ENCODE measurements at places on chromosomes 6 and 20.
A peak's percentile ranks its signal among the peaks of the same experiment; 100 is the strongest.

DNA sequence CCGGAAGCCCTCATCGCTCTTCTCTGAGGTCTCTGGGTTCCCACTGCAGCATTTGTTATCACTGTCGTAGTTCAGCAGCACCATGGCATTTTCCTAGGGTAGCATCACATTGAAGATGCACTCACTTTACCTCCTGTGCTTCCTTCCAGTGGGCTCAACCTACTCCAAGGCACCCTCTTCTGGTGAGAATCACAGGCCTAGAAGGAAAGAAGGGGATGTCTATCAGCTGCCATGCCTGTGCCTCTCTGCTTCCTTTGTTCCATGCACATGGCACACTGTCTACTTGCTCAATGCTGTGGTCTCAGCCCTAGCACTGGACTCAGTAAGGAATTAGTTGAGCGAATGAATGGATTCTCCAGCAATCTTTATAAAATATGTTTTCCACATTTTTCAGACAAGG is 22.6 kb downstream of the CST4 start:
- DNase-seq, result no peak

GRCh38 chr20:13250251-13250650 is 29.2 kb downstream of the ISM1 start:
- no peak for DNase-seq

GRCh38 chr6:132648356-132648755 is 10.6 kb downstream of the TAAR1 start:
- no peak for DNase-seq

DNA sequence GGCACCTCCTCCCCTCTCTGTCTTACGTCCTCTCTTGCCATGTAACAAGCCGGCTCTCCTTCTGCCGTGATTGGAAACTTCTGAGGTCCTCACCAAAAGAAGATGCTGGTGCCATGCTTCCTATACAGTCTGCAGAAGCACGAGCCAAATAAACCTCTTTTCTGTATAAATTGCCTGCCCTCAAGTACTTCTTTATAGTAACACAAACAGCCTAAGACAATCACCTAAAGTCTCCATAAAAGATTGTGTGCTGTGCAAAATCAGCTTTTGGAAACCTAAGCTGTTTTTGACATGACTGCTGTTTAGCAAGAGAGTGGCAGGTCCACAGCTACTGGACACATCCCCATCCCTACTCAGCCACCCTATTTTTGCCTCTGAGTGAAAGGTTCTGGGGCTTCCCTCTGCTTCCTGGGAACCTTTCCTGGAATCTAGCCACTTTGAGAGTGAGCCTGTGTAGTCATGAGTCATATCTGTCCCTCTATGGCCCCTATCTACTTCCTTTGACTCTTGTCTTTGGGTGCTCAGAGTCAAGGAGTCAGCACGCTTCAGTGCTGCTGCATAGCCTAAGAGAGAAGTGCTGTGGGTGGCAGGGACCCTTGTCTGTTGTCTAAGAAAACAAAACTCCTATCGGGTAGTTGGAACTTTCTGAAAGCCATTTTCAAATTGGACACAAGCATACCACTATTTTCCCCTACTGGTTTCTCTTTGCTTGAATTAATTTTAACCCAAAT is 110.0 kb downstream of the PPP1R14C start:
- DNase-seq, result no peak

GRCh38 chr6:110655821-110656220 is 159.4 kb downstream of the CDK19 start:
- no peak for DNase-seq

- DNase-seq, result peak; percentile 66
Observed at GRCh38 chr6:135180542-135181332, at the start of gene MYB. MYB (plus strand) TSS chr6:135181308; CDS start chr6:135181514, 206 bp downstream.

DNA sequence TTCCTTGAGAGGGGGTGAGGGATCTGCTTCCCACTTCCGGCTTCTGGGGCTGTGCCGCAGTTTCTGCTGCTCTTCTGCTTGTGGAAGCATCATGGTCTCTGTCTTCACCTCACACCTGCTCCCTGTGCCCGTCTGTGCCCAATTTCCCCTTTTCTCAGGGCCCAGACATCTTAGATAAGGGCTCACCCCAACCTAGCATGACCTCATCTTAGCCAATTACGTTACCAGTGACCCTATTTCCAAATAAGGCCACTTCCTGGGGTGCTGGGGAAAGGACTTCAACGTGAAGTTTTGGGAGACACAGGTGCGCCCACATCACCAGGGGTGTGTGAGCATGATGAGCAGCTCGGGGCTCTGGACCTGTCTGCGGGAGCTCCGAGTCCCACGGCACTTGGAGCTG is 20.7 kb upstream of the RBBP8NL start:
- DNase-seq, result no peak

- no peak for DNase-seq
Observed at GRCh38 chr20:58023781-58024180, 204.7 kb downstream of the ANKRD60 start.

DNA sequence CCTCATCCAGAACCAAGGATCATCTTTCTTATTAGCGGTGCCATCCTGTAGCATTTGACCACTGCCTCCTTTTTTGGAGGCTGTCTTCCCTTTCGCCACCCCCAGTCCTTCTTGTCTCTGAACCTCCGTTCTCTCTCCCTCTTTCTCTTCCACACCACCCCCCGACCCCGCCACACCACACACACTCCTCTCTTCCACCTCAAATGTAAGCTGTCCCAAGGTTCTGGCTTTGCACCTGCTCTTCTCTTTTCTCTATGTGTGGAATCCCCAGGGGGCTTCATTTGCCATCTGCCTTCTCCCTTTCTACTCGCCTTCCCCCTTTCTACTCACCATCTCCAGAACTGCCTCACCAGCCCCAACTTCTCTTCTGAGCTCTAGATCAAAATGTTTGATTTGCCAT is 111.3 kb upstream of the CDYL start:
- no peak for DNase-seq

DNA sequence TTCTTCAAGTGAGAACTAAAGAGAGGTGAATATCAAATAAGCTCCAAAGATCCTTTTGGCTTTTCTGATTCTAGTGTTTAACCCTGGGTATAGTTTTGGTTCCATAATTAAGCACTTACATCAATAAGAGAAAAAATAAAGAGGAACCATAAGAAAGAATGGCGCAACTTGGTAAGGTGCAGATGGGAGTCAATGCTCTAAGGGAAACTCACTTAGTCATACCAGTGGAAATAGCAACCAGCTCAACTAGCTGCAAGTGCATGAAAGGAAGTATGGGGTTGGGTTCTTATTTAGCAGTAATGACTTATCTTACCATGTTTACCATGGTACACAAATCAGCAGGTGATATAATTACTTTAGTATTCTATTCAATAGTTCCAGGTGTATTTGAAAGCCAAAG is 296.5 kb upstream of the RUNX2 start:
- DNase-seq, result no peak

DNA sequence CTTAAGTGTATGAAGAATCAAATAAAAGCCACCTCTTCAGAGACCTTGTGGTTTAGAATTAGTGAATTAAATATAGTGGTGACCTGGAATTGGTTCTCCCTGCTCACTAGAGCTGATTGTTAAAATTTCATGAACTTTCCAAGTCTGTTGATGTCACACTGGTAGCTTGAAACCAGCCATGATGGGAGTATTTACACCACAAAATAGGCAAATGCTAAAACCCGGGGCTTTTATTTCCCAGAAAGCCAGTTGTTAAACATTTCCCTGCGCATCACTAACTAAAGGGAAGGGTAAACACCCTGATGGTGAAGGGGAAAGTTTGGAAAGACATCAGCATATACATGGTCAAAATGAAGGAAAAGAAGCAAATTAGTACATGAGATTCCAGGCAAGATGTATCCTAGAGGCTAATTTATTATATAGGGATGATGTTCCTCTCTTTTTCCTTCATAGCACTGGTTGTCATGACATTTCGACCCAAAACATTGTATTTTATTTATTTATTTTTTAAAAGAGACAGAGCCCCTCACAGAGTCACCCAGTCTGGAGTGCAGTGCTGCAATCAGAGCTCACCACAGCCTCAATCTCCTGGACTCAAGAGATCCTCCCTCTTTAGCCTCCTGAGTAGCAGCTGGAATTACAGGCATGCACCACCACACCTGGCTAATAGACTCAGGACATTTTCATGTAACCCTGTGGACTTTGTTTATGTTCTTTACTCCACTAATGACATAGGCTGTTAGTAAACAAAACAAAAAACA is 123.2 kb downstream of the RIN2 start:
- no peak for DNase-seq

GRCh38 chr6:133549371-133549801 is 308.2 kb downstream of the EYA4 start:
- no peak for DNase-seq

DNA sequence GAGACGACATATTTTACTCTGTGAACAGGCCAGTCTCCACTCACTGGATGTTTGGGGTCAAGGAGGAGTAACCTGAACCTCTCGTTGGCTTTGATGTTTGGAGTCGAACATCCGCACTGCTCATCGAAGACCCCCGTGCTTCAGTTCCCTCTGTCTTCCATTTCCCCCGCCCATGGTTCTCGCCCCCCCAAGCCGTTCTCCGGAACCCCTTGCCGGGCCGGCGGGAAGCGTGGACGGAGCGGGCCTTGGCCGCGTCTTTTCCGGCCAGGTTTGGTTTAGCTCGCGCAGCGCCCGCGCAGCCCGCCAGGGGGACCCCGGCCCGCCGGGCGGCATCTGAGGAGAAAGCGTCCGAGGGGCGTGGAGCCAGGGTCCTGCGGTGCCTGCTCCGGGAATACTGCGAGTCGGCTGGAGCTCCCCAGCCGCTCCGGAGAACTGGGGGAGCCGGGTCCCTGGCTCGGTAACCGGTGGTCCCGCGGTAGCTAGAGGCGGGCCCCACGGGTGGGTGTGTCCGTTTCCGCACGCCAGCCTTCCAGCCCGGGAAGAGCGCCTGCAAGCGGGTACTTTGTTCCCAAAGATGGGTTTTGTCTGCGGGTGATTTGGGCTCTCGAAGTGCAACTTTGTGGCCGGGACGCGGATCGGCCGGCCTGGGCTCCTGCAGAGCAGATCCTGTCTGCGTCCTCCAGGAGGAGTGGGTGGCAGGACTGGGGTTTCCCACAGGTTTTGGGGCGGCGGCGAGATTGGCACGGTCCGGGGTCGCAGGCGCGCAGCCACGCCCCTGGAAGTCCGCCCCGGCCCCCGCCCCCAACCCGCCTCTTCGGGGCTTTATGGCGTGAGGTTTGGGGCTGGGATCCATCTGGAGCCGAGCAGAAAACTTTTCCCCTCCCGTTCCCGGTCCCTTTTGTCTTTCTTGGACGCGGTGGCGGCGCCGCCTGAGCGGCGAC is at the start of gene TMEM200A:
TMEM200A (plus strand) TSS at position 852 of the 941 bp plus-strand sequence. CDS start 74,406 bp downstream, outside the sequence.
- no peak for DNase-seq

GRCh38 chr6:157991067-157991432 is 9.4 kb downstream of the SYNJ2 start:
- DNase-seq, result no peak

GRCh38 chr20:24813936-24814335 is 135.1 kb upstream of the CST7 start:
- DNase-seq, result no peak

GRCh38 chr6:62615366-62616015 is 329.5 kb upstream of the KHDRBS2 start:
- DNase-seq, result no peak

- DNase-seq, result no peak
Observed at GRCh38 chr6:1153696-1154245, 158.1 kb upstream of the FOXQ1 start.

DNA sequence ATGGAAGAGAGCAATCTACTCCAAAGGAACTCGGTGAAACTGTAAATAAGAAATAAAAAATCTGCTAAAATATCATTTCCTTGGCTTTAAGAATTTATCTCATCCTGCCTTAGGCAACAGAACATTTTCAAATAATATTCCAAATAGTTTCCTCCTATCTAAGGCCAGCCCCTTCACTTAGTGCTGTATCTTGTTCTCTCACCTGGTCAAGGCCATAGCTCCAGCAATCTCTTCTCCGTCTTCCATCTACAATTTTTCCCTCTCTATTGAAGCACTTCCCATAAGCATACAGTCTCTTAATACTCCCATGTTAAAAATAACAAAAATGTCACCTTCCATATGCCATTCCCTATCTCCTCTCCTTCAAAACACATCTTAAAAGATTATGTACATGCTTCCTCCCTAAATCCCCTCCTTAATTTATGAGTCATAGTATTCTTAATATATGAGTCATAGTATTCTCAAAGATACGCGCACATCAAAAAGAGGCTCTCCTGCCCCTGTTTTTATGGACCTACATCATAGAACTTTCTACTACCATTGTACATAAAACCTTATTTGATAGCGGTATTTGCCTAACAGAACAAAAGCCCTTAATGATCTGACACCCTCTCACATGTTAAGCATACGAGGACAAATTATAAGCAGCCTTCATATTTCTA is 146.9 kb downstream of the PDE10A start:
- DNase-seq, result no peak

DNA sequence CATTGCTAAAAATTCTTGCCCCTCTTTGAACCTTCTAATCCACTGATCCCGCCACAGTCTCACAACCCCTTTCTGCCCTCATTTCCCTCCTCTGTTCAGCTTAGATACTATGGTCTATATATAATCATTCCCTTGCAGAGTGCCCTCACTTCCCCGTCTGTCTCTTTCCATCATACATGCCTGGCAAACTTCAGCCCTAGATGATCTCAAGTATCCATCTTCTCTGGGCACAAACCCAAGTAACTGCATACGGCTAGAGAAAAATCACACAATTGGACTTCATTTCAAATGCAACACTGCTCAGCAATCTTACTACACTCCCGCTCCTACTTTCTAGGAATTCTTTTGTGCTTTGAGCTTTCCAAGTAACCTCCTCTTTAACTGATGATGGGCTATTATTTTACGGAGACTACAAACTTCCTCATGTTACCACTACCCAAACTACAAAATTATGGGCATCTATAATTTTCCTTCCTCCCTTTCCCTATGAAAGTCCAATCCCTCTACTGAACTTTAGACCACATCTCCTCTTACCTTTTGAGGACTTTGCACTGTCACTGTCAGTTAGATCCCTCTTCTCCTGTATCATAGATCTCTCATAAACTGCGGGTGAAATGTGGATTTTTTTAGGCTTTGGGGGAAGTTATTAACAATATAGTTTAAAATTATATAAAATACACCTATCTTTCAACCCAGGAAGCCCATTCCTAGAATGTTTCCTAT is 135.6 kb downstream of the BTBD9 start:
- no peak for DNase-seq

GRCh38 chr6:100724222-100724621 is 156.9 kb downstream of the ASCC3 start:
- no peak for DNase-seq

All from NCI-H1436 treated with DMSO at 0.1 percent for 48 hours (cell line).